Amniotic epithelial cell (primary cell): ENCODE measurements at places on chromosomes 3 and 15.

GRCh38 chr3:159150180-159150579 lies 348.3 kb downstream of the MFSD1 start:
- DNase-seq, result no peak

DNA sequence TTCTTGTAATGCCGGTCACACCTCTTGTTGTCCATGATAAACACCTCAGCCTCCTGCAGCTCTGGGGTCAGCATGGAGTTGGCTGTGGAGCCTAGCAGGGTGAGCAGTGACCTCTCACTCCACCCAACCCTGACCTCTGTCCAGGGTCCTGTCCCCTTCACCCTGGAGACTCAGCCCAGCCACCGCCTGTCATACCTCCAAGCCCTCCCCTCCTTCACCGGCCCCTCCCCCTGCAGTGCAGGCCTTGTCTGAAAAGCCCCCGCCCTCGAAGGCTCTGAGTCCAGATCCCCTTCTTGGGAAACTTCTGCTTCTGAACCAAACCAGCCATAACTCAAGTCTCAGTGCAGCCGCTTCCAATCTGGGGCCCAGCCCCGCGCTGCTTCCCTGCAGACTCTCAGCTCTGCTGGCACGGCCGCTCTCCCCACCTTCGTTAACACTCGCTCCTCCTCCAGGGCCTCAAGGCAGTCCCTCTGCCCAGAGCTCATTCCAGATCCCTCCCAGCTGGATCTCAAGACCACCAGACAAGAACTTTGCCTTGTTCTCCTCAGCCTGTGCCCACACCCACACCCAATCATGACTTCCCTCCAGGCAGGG lies 25.4 kb upstream of the PRSS50 start:
- no peak for DNase-seq

- DNase-seq, result no peak
Measured at GRCh38 chr3:31185062-31185357, 290.5 kb upstream of the GADL1 start.

DNA sequence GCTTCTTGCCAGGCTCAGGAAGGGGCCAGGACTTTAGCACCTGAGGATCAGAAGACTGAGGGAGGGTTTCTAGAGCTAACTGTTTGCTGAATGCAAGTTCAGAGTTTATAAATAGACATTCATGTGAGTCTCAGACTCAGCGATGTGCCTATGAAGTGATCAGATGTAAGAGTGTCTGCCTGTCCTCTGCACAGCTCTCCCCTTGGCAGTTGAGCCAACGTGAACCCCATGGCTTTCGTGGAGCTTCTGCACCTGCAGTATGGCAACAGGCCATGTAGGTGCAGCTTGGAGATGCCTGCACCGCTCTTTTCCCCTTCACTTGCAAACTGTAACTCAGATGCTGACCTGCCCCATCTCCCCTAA lies 141.9 kb downstream of the CHDH start:
- DNase-seq, result no peak

- no peak for DNase-seq
Measured at GRCh38 chr15:100019601-100020000, 286.4 kb upstream of the LYSMD4 start.

DNA sequence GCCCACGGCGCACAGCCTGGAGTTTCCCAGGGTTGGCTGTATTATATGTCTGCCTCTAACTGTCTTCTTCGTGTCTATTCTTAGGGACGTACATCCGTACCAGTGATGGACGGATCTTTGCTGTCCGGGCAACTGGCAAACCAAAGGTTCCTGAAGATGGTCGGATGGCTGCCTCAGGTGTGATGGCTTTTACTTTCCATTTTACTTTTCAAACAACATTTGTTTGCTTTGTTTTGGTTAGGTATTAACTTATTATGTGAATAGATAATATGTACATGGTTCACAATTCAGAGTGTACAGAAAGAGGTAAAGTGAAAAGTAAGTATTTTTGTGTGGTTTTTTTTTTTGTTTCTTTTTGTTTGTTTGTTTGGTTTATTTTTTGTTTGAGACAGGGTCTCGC lies 11.1 kb upstream of the TEX264 start:
- DNase-seq, result no peak

DNA sequence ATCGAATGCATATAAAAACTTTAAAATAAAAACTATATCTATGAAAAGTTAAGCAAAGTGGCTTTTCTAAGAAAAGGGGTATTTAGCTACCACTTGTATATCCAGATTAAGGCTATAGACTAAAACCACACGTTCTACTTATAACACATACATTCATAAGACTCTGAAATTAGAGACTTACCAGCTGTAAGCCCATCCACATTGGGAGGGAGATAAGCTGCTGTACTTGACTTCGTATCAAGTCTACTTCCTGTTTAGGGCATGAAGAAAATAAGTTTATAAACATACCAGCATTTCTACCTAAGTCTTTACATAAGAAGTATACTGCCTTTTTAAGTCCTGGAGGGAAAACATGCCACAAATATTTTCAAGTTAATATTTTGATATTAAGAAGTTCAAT lies 27.7 kb downstream of the AQR start:
- DNase-seq, result no peak

- DNase-seq, result no peak
Measured at GRCh38 chr15:65373163-65373651, 4.6 kb downstream of the IGDCC3 start.

GRCh38 chr15:101023501-101024072 lies 104.4 kb downstream of the LRRK1 start:
- peak; percentile 44 for DNase-seq

DNA sequence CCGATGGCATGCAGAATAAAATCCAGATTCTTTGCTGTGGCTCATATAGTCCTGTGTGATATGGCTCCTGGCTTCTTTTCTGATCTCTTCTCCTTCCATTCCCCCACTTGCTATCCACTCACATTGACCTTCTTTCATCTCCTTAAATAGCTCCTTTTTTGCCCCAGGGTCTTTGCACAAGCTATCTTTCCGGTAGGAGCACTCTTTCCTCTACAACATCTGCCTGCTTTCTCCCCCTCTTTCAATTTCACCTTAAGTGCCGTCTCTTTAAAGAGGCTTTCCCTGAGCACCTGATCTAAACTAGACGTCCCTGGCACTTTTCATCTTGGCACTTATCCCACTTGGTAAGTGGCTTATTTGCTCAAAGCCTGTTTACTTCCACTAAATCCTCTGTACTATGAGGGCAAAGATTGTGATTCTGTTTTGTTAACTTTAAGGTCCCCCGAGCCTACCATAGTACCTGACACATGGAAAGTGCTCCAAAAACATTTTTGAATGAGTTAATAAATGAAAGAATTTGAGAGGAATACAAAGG lies 323.3 kb upstream of the TLE3 start:
- DNase-seq, result no peak

GRCh38 chr3:73484656-73485248 lies 140.0 kb downstream of the PDZRN3 start:
- no peak for DNase-seq

GRCh38 chr3:191369616-191370010 lies 39.3 kb upstream of the UTS2B start:
- DNase-seq, result no peak

- DNase-seq, result peak; percentile 100
Measured at GRCh38 chr15:66883284-66883911, 181.4 kb downstream of the SMAD6 start.

DNA sequence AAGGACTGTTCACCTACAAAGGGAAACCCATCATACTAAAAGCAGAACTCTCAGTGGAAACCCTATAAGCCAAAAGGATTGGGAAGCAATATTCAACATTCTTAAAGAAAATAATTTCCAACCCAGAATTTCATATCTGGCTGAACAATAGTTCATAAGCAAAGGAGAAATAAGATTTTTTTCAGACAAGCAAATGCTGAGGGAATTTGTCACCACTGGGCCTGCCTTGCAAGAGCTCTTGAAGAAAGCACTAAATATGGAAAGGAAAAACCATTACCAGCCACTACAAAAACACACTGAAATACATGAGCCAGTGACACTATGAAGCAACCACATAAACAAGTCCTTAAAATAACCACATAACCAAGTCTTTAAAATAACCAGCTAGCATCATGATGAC lies 28.9 kb upstream of the DCBLD2 start:
- no peak for DNase-seq
